ENCODE measurements at places on chromosomes 11 and 22.
A peak's percentile ranks its signal among the peaks of the same experiment; 100 is the strongest.

DNA sequence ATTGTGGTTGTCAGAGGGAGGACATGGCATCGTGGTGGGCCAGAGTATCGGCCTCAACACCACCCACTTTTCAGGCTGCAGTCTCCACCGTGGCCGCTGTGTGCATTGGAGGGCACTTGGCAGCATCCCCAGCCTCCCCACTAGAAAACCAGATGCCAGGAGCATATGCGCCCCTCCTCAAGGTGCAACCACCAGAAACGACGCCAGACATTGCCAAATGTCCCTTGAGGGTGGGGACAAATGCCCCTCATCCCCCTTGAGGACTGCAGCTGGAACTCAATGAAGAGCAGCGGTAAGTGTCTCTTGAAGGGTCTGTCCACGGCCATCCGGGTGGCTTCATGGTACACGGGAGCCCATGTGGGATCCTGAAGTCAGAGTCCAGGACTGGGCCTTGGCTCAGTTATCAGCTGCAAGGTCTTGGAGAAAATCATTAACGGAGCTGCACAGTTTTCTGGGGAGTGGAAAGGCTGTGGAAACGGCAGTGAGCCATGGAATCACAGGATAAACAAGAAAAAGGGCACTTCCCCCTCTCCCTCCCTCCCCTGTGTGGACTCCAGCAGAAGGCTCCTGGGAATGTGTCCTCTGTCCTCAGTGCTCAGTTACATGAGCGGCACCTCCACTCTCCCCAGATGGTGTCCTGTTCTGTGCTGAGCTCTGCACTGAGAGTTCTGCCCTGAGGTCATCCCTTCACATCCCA lies 324.4 kb upstream of the B3GAT1 start:
- no peak for DNase-seq

DNA sequence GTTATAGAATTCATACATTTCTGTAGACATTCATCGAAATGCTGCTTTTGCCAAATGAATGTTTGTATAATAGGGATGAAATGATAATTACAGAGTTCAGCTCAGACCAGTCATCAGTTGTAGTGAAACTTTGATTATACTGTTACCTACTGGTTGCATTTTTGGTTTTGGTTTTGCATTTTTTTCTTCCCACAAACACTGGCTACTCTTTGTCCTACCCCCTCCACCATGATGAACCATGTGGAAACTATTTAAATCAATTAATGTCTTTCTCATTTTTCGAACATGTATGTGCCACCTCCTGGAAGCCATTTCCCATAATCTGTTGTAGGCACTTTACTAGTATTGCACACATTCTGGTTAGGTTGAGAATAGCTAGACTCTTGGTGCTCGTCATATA lies 75.3 kb upstream of the MTNR1B start:
- DNase-seq = no peak

DNA sequence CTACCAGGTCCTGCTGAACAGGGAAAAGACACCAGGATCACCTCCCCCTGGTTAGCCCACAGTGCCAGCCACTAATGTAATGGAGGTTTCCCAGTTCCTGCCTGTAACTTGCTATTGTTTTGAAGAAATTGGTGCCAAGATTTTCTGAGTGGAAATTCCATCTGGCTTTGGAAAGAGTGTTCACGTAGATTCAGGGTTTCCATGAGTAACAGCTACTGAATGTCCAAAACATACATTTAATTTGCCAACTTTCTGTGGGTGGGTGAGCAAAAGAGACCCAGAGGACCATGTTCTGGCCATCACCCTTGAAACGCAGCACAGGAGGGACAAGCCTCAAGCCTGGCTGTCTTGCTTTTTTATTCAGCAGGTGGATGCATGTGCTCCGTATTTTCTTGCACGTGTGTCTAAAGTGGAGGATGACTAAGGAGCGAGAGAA lies 8.8 kb upstream of the DKK3 start:
- no peak for DNase-seq

GRCh38 chr11:10318527-10318802 lies 13.6 kb downstream of the ADM start:
- DNase-seq = peak; percentile 83

GRCh38 chr22:39960791-39961746 lies 872 bp downstream of the TMA7B start:
- DNase-seq = peak; percentile 50

GRCh38 chr11:9118277-9118676 lies 26.9 kb upstream of the SCUBE2 start:
- no peak for DNase-seq

GRCh38 chr11:33294797-33295196 lies 37.6 kb downstream of the HIPK3 start:
- no peak for DNase-seq
